ENCODE measurements at places on chromosomes 2 and 18.

DNA sequence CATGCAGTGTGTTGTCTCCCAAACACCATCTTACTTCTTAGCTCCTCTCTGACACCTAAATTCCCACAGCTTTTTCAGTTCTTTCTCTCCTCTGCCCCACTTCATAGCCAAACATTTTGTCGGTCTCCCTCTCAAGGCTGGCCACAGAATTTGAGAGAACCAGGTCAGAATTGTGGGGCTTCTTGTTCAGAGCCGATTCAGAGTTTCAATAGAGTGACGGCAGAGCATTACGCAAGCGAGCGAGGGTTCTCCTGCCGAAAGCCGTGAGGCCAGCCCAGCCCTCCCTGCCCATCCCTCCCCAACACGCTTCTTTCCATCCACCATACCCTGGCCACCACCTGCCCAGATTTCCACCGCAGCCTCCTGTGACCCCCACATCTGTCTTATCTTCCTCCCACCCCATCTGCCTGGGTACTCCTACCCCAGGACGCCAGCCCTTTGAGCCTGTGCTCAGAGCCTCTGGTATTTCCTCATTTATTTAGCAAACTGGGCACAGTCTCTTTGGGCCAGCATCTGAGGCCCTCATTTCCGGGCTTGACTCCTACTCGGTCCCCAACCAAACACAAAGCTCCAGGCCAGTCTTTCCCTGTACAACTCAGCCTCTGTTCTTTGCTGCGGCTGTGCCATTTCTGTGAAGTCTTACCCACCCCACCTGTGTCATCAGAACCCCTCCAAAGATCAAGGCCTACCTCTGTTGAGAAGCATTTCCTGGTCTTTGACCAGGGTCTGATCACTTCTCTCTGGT lies 70.0 kb upstream of the MAP4K4 start:
- no peak for DNase-seq

DNA sequence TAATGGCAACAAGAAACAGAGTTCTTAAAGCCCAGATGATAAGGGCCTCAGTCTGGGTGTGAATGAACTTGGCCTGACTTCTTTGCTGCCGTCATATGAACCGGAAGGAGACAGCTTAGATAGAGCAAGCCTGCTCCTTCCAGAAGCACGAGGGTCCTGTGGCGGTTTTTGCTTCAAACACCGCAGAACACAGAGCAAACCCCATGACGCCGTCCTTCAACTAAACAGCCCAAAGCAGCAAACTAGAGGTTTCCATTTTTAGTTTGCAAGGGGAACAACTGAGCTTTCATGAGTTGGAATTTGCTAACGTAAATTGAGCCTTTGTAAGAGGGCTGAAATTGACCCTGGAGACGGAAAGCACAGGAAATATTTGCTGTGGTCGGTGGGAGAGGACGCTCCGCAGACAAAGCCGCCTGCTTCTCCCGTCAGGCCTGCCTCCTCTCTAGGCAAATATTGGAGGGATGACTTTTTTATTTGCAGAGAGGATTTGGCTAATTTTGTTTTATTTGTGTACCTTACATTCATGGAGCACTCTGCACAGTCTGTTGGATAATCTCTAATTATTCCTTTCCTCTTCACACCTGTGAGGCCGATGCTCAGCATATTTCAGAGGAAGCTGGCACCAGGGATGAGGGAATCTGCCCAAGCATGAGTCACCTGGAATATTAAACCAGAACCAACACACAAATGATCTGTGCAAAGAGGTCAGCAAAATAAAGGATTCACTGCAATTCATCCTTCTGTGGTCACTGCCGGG lies 134.0 kb upstream of the NCK2 start:
- no peak for DNase-seq

DNA sequence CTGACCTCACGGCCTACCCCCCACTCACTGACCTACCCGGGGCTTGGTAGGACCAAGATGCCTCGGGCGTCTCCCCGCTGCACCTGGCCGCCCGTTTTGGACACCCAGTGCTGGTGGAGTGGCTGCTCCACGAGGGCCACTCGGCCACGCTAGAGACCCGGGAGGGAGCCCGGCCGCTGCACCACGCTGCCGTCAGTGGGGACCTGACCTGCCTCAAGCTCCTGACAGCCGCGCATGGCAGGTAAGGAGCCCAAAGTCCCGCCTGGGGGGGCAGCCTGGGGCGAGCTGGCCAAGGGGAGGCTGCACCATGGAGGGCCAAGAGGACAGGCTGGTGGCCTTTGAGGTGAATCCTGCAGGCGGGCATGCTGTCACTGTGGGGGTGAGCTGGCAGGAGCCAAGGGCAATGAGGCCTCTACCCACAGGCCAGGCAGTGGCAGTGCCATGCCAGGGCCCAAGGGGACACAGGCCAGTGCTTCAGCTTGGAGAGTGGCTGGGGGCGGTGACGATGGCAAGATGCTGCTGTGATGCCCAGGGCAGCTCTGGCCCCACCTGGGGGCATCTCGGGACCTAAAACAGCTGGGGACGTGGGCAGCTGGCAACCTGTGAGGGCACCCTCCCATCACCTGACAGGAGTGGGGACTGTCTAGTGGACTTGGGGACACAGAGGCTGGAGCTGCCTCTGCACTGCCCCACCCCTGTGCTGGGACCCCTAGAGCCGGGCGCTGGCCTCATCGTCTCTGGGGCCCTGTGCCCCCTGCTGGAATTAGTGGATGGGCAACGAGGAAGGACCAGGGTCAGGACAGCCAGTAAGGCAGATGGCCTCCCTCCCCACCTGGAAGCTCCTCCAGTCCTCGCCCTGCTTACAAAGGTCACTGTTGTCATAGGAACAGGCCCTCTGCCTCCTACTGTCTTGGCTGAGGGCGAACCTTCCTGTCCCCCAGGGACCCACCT lies 2.0 kb downstream of the ESPNL start:
- DNase-seq, result no peak

DNA sequence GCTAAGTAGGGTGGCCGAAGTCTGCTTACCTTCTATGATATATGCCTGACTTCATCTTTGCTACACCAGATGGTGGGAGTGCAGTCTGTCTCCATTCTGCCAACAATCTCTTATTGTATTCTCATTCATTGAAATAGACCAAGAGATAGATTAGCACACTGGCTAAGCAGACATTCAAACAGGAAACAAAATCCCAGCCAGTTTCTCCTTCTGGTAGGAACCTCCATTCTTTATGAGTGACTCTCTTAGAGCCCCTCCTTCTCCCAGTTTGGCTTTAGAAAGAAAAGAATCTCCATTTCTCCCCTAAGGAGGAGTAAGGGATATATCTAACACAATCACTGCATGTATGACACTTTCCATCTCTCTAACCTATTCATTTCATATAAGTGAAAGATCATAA lies 118.9 kb upstream of the COL5A2 start:
- peak; percentile 38 for DNase-seq

DNA sequence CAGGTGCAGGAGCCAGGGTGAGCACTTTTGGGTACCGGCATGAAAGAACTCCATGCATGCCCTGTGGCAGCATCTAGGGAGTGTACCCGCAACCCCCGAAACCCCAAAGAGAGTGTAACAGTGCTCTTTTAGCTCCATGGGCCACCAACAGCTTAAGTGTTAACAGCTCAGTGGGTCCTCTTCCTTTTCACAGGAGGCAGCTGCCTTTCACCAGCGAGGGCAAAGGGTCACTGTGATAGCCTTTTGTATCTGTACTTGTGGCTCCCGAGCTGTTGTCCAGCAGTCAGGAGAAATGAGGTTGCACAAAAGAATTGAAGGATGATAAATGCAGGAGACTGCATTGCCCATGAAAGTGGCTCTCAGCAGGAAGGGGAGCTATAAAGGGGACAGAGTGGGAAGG lies 1166.3 kb upstream of the ACVR2A start:
- DNase-seq, result no peak

GRCh38 chr2:10508038-10508437 lies 59.9 kb upstream of the ODC1 start:
- DNase-seq, result no peak

- DNase-seq, result no peak
These were observed 92.8 kb downstream of the TRIB2 start for GRCh38 chr2:12809526-12809925.

DNA sequence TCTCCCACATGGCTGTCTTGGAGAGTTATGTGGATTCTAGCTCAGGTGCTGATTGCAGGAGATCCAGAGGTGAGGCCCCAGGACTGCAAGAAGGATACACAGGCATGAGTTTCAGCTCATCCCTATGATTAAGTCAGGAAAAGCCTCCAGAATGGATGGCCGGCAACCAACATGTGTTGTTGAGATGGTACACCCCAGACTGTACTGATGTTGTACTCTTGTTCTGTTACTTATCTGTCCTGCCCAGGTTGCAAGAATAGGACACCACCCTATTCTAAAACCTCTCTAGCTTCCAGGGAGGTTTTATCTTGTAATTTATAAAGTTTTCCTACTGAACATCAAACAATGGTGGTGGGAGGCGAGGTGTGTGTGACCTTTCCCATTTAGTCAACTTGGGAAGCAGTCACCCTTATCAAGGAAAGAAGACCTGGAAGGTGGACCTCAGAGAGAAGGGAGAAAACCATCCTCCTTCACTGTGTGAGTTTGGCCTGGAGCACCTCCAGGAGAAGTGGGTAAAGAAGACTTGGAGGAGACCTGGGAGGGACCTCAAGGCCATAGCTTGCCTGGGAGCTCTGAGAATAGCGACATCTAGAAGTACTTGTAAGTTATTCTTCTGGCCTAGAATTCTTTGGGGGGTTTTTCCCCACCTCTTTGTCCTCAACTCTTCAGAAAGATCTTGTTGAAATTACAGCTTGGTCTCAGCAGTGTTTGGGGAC lies 8.6 kb downstream of the FAM124B start:
- DNase-seq, result no peak

- DNase-seq, result no peak
These were observed 1075.2 kb upstream of the NRXN1 start for GRCh38 chr2:52107124-52107523.

DNA sequence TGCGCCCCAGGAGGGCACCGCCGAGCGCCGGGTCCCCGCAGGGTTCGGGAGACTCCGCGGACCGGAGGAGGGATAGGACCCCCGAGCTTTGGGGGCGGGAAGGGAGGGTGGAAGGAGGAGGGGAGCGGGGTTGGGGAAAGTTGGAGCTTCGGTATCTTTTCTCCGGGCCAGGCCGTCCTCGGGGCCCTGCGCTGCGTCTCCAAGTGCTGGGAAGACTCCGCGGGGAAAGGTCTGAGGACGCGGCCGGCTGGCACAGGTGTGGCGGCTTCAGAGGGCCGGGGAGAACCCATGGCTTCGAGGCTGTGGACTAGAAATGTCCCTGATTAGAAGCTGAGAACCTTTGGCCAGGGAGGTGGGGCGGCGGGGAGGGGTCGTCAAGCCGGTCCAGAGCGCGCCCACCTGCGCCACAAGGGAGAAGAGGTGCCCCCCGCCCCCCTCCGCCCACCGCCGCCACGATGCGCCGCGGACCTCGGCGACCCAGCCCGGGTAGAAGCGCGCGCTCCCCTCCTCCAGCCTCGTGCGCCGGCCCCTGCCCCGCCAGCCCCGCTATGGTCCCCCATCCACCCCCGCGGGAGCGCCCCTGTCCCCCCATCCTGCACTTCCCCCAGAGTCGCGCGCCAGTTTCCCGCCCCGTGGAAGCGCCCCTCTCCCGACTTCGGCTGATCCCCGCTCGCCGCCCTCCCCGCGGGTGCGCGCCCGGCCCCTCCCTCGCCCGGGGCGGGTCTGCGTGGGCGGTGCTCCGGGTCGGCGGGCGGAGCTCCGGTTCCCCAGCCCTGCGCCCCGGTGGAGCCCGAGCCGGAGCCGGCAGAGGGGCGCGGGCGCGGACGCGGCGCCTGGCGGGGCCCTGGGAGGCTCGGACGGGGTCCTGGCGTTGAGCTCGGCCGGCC lies at the start of gene SNTG2:
SNTG2 (plus strand) TSS at position 770 of the 887 bp plus-strand sequence. CDS start 148 bp downstream, outside the sequence.
- peak; percentile 25 for DNase-seq

Measured in fibroblast of skin of right quadriceps (primary cell).